ENCODE measurements at places on chromosomes 7 and 10.

GRCh38 chr7:81120111-81120510, 201.3 kb upstream of the SEMA3C start:
- no peak for DNase-seq

DNA sequence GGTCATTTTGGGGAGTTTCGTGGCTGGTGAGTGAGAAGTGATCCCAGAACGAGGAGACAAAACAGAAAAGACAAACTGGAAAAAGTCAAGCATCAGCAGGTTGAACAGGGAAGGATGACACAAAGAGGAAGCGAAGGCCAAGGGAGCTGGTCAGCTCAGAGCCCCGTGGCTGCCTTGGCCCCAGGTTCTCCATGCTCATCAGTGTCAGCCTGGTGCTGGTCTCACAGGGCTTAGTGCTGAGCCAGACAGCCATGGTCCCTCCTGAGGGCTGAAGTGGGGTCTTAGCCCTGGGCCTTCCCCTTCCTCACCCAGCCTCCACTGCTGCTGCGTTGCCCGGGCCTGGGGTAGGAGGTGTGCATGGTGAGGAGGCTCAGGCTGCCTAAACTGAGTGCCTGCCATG, 183.6 kb downstream of the PFKFB3 start:
- DNase-seq: no peak

GRCh38 chr7:55110993-55111361, 92.2 kb downstream of the EGFR start:
- peak; percentile 38 for DNase-seq

GRCh38 chr10:112689327-112690072, 242.5 kb downstream of the VTI1A start:
- no peak for DNase-seq

- DNase-seq: no peak
Observed at GRCh38 chr7:21377545-21377944, 50.3 kb upstream of the SP4 start.

- peak; percentile 33 for DNase-seq
Observed at GRCh38 chr7:151759591-151760042, 117.3 kb downstream of the PRKAG2 start.

Measured in NCI-H2171 (cell line).